ENCODE measurements at places on chromosomes 13 and 19. TPM values are rescaled to one million over a fixed set of nuclear protein-coding genes. Genes with fewer than 3 reads are reported as not detected.

DNA sequence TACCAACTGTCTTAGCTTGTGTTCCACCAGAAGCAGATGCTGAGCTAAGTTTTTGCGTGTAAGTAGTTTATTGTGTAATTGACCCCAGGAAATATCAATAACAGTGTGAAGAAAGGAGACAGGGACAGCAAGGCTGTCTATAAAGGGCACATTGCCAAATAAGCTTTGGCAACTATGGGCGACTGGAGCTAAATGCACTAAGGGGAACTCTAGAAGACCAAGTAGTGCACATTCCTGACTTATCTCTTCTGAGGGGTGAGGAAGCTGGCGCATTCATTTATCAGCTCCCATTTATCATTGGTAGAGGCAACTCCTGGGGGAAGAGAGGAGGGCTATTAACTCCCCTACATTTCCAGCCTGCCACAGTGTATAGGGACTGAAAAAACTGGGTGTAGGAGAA, 135.0 kb downstream of the DLEU7 start:
- H3K27ac ChIP-seq: no peak overlapping the region
- no peak overlapping the region for H3K4me3 ChIP-seq
- DNase-seq: no peak
- H3K27me3 ChIP-seq: peaks cover 4% of the 10 kb centered on the region
- peaks cover 4% of the 10 kb centered on the region for H3K4me1 ChIP-seq

- no peaks in the 10 kb centered on the region for H3K27me3 ChIP-seq
- H3K36me3 ChIP-seq: peaks cover 6% of the 10 kb centered on the region
- no peak for DNase-seq
- peak overlapping the region; percentile 28 for H3K27ac ChIP-seq
These were observed 2.3 kb downstream of the CLPTM1 start for GRCh38 chr19:44957526-44957925.

Gene METTL21C
- not detected for total RNA-seq

Gene ZFP28
- 3.6 TPM for total RNA-seq
